CD4-positive, alpha-beta T cell treated with Interleukin-17A for 4 hours (primary cell): ENCODE measurements at places on chromosomes 2 and 18.

- no peak for DNase-seq
Observed at GRCh38 chr2:10792660-10793400, 19.8 kb downstream of the PDIA6 start.

GRCh38 chr2:188600536-188601210 lies 309.0 kb downstream of the GULP1 start:
- no peak for DNase-seq

DNA sequence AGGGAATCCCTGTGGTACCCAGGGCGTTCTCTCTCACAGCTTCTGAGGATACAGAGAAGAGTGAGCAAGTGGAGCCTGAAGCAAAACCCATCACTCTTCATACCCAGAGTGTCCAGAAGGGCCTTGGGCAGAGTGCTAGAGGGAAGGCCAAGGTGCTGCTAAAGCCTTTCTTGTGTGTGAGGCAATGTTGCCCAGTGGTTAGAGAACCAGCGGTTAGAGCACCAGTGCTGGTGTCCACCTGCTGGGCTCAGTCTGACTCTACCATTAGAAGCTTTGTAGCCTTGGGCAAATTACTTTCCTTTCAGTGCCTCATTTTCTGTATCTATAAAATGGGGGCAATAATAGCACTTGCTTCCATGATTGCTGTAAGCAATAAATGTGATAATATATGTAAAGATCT lies 210.5 kb upstream of the SKOR2 start:
- no peak for DNase-seq

GRCh38 chr18:49768051-49768391 lies 45.3 kb downstream of the ACAA2 start:
- DNase-seq: no peak

DNA sequence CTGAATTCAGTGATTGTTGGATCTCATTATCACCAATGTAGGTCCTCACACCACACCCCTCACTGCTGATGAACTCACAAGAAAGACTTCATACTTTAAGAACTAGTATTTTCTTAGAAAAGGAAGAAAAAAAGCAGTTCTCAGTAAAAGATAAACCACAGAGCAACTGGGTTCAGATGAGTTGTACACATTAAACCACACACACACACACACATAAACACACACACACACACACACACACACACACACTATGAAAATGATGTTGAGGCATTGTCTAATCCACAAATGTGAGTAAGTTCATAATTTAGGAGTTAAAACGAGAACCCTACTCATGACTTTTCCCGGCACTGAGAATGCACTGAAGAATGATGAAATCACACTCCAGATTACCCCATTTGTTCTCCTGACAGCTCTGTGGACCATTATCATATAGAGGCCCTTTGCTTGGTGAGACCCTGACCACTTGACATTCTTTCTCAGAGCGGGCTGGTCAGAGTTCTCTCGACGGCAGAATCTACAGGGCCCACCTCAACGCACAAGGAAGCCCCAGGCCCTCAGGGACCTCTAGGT lies 106.2 kb downstream of the BCL2 start:
- DNase-seq: peak; percentile 48

- peak; percentile 52 for DNase-seq
Observed at GRCh38 chr2:88600038-88600465, 27.2 kb downstream of the EIF2AK3 start.

- DNase-seq: no peak
Observed at GRCh38 chr2:203873921-203874631, 6.5 kb downstream of the CTLA4 start.

DNA sequence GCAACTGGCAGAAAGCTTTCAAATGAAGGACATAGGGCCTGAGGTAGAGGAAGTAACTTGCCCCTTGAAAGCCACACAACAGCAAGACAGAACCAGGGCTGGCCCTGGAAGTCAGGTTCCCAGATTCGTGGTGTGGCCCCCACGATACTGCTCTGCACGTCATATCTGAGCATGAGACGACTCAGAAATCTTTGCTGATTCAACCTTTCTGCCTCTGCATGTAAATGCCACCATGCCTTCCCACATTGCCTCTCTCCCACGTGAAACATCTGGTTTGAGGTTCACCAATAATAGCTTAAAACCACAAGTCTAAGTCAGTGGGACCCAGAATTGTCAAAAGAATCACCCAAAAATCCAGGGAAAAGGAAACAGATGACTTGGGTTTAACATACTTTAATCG lies 214.0 kb upstream of the TRIB2 start:
- peak; percentile 52 for DNase-seq

- no peak for DNase-seq
Observed at GRCh38 chr18:71625556-71626090, 918.5 kb downstream of the CBLN2 start.

DNA sequence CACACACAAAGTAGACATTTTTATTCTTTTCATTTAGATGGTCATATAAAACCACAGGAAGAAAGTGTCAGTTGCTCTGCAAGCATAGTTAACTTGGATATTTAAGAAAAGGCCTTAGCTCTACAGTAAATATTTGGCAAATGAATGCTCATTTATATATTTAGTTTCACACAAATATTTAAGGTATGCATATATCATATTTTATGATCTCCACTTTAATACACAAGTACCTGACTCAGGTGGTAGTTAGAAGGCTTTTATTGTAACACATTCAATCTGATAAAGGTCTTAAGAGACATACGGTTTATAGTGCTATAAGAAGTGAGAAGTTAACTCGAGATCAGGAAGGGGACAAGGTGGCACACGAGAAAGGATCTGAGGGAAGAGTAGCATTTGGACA lies 363.1 kb downstream of the NBAS start:
- no peak for DNase-seq

GRCh38 chr2:26767894-26768487 lies 3.9 kb downstream of the SLC35F6 start:
- no peak for DNase-seq

- no peak for DNase-seq
Observed at GRCh38 chr2:174529916-174530315, 43.1 kb upstream of the GPR155 start.

GRCh38 chr2:45651415-45652089 lies at the start of gene PRKCE:
PRKCE (plus strand) TSS chr2:45651675.
- peak; percentile 66 for DNase-seq

GRCh38 chr2:6864231-6864754 lies 1.4 kb downstream of the CMPK2 start:
- no peak for DNase-seq

DNA sequence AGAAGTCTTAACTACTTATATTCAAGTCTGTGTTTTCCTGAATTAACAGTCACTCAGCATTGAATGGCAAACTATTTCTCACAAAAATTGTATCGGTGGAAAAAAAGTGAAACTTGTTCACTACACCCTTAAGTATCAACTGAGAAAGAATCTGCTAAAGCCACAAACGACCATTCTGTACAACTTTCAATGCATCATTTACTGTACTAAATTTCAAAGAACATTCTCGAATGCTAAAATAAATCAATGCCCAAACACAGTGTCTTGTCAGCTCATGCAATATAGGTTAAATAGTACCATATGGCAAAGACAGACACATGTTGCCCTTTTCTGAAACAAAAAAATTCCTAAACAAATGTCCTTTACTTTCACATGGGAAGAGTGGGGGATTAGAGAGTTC lies 9.0 kb downstream of the ZNF516 start:
- no peak for DNase-seq

GRCh38 chr18:11411048-11411447 lies 198.3 kb upstream of the SLC35G4 start:
- DNase-seq: no peak

- no peak for DNase-seq
Observed at GRCh38 chr2:149800624-149801542, 213.3 kb upstream of the MMADHC start.

DNA sequence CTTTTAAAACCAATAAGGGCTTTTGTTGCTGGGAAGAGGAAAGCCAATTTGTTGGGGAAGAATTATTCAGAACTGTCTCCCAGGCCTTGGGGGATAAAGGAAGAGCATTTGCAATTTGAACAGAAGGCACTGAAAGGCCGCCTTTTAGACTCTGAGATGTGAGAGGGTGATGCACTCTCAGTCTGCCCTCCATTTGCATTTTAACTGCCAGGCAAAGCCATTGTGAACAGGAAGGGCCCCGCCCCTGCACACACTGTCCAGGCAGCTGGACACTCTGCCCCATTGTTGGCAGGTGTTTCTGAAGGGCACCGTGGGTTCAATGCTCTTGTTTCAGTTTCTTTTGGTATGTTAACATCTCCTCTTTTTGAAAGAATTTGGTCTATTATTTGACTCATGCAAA lies 169.5 kb upstream of the COPS8 start:
- DNase-seq: no peak

- no peak for DNase-seq
Observed at GRCh38 chr2:186950694-186951093, 101.7 kb upstream of the ZSWIM2 start.

DNA sequence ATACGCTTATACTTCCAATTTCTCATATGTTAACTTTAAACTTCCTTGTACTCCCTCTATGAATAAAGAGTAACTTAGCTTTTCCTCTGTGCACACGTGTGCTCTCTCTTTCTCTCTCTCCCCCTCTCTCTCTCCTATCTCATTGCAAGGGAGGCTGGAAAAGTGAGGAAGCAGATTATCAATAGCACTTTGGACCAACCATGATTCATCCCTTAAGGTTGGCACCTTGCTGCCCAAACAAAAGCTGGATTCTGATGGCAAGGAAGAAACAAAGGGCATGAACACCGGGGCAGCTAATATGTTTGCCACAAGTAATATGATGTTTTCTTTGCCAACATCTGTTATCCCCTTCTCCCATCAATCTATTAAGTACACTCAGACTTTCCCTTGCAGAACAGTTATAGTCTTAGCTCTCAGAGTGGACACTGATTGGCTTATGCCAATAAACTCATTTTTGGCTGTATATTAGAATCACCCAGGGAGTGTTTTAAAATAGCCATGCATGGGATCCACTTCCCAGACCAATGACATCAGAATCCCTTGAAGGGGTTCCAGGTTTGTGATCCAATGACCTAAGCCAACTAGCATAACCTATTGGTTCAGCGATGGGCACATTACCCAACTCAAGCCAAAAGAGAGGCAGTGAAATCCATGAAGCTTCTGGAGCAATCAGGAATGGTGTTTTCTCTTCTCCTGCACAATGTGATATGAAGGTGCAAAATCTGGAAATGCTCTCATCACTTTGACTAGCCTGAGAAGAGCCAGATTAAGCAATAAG lies 60.3 kb downstream of the MREG start:
- DNase-seq: no peak

GRCh38 chr2:80135001-80135400 lies 169.6 kb downstream of the LRRTM1 start:
- no peak for DNase-seq

- no peak for DNase-seq
Observed at GRCh38 chr2:23496456-23496855, 111.5 kb downstream of the KLHL29 start.

GRCh38 chr2:43605851-43606250 lies 10.0 kb upstream of the THADA start:
- DNase-seq: no peak

DNA sequence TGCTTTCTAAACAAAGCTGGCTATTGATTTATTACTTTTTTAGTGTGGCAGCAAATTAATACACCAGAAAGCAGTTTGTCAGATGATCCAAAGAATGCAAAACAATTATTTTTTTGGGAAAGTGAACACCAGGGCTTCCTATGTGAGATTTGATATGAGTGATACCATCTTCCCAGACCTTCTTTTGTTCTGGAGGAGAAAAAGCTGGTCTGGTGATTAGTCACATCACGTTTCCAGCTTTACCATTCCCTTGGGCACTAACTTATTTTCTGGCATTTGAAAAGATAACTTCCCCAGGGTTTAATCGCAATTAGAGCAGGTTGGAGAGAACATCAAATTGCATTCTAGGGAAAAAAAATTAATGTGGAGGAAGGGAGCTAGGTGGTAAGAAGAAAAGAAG lies 182.9 kb upstream of the TANK start:
- DNase-seq: no peak

GRCh38 chr2:95264624-95265023 lies 9.6 kb upstream of the PROM2 start:
- DNase-seq: no peak

- DNase-seq: no peak
Observed at GRCh38 chr2:98012561-98012991, 16.8 kb upstream of the TMEM131 start.

- no peak for DNase-seq
Observed at GRCh38 chr2:96921561-96922319, 51.9 kb upstream of the SEMA4C start.

GRCh38 chr2:182716650-182716979 lies 558 bp downstream of the DNAJC10 start:
- no peak for DNase-seq

DNA sequence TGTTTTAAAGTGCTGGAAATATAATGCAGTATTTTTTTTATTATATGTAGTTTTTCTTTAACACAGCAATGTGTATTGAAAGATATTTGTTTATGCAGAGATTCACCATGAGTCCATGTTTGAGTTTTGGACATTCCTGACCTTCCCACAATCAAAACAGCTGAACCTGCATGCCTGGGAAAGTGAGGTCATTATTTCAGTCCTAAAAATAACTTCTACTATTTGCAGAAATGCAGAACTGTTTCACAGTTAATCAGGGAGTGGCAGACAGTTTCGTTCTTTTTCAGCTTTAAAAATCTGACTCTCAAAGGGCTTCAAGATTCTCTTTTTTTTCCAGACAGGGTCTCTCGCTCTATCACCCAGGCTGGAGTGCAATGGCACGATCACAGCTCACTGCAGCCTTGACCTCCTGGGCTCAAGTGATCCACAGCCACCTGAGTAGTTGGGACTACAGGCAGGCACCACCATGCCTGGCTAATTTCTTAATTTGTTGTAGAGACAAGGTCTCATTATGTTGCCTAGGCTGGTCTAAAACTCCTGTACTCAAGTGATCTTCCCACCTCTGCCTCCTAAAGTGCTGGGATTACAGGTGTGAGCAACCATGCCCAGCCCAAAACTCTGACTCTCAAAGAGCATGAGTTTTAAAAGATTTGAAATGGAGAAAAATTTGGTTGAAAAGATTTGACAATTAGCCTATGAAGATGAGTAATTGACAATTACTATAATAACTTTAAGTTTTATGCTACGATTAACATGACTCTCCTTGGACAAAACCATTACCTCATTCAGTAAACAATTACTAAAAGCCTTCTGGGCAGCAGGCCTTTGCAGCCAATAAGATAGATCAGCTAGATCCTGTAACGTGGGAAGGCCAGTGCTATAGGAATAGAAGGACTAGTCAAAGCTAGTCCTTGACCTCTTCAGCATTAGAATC lies 5.0 kb upstream of the MYL12B start:
- no peak for DNase-seq

GRCh38 chr18:12766986-12767433 lies 64.2 kb downstream of the PSMG2 start:
- no peak for DNase-seq
